Kidney epithelial cell (primary cell): ENCODE measurements at places on chromosomes 7 and 10.

DNA sequence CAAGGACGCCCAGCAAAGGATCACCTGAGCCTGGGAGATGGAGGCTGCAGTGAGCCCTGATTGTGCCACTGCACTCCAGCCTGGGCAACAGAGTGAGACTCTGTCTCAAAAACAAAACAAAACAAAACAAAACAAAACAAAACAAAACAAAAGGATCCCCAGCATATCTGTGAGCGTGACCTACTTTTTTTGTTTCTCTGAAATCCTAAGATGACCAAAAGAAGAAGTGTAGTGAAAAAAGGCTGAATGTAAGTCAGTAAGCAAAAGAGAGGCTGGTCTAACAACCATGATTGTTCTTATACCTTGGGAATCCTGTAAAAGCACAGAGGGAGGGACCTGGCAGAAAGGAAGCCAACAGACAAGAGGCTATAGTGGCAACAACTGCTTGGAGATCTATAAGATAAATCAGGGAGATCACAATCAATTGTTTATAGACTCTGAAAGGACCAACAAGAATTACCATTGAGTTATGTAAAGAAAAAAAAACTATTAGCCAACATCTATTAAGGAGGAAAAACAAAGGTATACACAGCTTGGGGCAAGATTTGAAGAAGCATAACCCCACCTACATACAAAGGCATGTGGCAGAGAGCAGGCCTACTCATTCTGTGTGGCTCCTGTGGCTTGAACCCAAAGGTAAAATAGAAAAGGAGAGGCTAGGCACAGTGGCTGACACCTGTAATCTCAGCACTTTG lies 255.2 kb upstream of the KLF14 start:
- DNase-seq, result no peak

- peak; percentile 31 for DNase-seq
Observed at GRCh38 chr10:128463991-128464760, 338.0 kb upstream of the MKI67 start.

GRCh38 chr10:13337128-13337826 lies 10.8 kb downstream of the SEPHS1 start:
- no peak for DNase-seq

DNA sequence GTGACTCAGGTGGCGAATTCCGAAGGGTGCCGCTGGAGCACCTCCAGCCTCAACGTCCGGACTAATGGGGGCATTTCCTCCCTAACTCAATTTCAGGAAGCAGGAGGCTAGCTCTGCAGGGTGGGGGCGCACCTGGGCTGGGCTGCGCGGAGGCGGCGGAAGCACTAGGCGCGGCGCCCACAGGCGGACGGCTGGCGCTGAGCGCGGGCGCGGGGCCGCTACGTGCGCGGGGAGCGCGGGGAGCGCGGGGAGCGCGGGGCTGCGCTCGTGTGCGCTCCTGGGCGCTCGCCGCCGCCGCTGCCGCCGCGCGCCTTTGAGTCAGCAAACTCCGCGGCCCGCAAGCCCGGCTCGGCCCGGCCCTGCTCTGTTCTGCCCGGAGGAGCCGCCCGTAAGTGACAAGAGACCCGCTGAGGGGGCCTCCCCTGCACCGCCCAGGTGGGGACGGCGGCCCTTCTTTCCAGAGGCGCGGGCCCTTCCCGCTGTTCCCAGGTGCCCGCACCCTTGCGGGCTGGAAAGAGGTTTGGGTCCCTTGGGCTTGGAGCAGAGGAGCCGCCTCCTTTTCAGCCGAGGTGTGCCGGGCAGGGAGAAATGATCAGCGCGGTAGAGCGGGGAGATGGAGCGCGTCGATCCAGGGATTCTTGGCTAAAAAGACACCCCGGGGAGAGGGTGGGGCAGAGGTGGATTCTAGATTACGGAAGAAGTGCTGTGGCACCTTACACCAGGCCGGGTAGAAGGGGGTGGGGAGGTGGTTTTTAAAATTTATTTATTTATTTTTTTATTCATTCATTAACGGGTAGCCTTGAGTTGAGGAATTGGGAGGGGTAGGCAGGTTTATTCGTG lies at the start of gene SNX10:
SNX10 (plus strand) TSS at position 164 of the 840 bp plus-strand sequence. CDS start 54,581 bp downstream, outside the sequence.
- DNase-seq, result no peak

GRCh38 chr10:35898716-35899440 lies 256.8 kb upstream of the FZD8 start:
- no peak for DNase-seq

DNA sequence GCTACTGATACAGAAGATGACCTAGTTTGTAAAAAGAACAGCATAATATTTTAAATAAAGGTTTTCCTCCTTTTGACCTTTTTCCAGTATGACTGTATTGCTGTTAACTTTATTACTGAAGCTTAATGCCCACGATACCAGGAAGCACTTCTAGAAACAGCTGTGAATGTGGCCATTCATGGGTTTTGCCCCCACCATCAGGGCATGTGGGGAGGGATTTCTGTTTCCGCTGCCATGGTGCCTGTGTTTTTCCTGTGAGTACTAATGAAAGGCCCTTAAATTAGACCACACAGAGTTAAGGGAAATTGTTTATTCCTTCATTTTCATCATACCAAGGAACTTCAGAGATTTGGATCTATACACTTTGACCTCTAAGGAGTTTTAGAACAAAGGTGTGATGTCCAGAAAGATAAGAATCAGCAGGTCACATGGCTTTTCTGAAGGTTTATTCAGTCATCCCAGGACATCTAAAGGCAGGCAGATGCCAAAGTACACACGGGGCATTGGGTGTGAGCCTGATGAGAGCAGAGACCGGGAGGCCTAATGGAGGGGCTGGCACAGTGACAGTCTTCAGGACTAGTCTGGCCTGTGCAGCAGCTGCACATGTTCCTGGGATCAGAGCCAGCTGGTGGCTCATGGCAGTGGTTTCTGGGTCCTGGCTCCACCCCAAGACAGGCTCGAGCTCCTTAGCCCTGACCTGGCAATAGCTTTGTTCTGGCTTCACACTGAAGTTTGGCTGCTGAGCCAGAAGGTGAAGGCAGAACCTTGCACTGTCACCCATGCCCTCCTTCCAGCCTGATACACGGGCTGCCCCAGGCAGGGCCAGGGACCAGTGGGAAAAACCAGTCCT lies 190.9 kb downstream of the REEP3 start:
- peak; percentile 84 for DNase-seq

- no peak for DNase-seq
Observed at GRCh38 chr7:28356619-28357018, 55.7 kb upstream of the CREB5 start.

DNA sequence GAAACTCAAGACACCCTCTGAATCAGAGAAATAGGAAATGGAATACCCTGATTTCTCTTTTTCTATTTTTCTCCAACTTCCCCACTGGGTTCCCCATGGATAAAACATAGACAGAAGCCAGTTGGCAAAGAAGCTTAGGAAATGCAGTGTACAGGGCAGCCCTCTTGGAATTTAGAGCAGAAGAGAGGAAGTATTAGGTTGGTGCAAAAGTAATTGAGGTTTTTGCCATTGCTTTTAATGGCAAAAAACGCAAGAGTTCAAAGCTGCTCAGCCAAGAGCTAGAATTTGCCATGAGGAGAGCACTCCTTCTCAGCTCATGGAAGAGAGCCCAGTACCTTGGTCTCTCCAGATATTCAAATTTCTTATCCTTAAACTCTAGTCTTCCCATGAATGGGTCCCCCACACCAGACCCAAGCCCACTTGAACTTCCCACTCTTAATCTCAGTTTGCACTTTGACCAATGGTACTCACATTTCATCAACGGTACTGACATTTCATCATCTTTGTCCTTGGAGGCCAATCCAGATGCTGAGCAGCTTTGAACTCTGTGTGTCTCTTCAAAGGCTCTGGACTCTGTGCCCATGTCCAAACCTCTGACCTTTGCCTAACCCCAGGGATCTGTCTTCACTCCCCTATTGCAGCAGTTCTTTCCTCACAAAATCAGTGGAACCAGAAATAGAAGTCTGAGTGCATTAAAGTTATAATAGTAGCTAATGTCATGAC lies 73.2 kb upstream of the PPP1R3C start:
- no peak for DNase-seq

DNA sequence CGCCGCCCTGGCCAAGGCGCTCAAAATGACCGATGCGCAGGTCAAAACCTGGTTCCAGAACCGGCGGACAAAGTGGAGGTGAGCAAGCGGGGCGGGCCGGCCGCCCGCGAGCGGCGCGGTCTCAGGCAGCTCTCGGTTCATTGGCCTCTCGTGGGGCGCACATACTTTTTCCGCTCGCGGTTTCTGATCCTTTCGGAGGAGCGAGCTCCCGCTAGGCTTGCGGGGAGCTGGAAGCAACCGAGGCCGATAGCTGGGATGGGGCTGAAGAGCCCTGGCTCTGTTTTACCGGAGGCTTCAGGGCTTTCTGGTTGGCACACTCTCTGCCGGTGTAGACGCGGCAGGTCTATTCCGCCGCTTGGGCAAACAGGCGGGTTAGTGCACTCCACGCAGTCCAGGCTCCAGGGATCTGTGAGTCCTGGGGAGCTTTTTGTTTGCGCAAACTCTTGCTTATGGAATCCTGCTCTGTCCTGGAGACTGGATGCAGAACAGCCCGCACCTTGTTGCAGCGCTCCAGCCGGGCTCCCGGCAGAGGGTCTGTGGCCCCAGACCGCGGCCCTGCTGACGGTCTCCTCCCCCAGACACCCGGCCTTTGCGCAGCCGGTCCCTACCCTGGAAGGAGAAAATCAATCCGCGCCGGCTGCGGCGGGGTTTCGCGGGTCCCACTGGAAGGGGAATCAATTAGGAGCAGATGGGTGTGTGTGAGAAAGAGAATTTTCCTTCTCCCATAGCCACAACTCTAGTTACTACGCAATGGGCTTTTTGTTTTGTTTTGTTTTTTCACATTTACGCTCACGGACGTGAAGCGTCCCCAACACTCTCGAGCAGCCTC lies 3.4 kb downstream of the TLX1 start:
- no peak for DNase-seq

DNA sequence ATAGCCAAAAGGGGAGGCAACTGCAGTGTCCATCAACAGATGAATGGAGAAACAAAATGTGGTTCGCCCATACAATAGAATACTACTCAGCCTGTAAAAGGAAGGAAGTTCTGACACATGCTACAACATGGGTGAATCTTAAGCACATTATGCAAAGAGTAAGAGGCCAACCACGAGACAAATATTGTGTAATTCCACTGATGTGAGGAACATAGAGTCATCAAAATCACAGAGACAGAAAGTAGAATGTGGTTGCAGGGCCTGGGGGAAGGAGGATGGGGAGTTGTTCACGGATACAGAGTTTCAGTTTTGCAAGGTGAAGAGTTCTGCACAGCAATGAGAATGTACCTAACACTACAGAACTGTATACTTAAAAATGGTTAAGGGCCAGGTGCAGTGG lies 13.7 kb upstream of the C10orf71 start:
- no peak for DNase-seq

DNA sequence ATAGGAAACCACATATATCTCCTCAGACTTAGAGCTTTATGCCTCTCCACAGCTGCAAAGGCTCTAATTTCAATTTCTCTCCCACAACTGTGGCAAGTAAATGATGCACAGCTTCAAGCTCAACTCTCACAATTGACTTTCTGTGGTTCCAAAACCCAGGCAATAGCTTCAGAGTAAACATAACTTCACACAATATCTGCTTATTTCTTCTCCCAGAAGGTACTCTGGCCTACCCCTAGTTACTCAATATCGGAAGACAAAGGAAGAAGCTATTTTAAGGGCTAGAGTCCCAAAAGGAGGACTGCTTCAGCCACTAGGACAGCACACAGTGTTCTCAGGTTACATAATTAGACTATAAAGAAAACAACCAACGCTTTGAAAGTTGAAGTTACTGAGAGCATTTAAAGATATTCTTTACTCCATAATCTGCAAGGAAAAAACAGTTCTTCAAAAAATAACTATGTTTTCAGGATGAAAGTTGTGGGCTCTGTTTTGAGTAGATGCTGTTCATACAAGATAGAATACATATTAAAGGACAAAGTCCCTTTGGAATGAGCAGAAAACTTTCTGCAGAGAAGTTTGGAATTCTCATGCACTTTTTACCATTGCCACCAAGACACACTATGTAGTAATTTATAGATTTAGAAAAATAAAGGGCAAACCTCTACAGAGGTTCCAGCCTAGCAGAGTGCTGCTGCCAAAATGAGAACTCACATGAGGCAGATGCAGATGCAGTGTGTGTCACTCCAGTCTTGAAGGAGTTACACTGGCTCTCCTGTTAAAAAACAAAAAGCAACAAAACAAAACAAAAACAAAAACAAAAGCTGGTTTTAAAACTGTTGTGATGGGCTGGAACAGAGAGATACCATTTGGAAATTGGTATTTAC lies 81.8 kb downstream of the NT5C2 start:
- no peak for DNase-seq

DNA sequence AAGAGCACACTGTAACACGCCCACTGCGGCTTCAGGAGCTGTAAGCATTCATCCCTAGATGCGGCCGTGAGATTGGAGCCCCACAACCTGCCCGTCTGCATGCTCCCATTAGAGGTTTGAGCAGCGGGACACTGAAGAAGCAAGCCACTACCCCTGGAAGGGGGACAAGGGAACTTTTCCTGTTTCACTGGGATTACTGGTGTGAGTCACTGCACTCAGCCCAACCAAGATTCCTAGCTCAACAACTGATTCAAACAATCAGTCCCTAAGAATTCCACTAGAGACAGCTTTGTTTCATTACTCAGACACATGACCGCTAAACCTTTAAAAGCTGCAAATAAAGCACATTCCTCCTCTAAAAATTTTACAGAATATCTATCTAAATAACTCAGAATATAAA lies 69.8 kb downstream of the ORC5 start:
- peak; percentile 5 for DNase-seq

GRCh38 chr10:89684604-89685003 lies 16.8 kb upstream of the KIF20B start:
- no peak for DNase-seq

DNA sequence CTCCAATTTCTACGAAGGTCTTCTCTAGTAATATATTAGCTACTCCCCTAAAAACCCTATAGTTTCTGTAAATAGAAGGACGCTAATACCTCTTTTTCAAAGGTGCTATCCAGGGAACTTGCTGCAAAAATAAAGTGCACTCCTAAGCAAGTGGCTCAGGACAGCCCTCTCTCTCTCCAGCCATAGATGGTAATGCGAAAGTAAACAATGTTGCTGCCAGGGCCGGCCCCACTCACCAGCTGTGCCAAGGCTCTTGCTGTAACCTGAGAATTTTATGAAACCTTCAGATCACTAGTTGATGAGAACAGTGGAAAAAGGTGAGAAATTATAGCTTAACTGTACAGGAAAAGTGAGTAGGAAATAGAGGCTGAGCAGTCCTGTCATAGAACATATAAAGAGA lies 10.9 kb upstream of the TAS2R39 start:
- no peak for DNase-seq

- no peak for DNase-seq
Observed at GRCh38 chr10:29348836-29349235, 60.0 kb downstream of the LYZL1 start.

DNA sequence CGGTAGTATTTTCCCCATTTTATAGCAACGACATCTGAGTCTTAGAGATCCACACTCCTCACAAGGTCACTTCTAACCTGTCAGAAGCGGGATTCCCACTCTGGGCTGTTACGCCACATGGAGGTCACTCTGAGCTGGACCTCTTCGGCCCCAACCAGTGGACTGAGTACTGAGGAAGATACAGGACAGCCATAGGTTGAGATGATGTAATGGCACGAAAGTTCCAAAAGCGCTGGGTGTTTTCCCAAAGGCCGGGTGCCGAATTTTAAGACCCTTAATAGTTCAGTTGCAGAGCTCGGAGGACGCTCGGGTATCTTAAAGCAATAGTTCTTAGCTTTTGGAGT lies 699 bp downstream of the GHITM start:
- no peak for DNase-seq
